CD4-positive, alpha-beta T cell (primary cell): ENCODE measurements at places on chromosomes 2 and 18. TPM values are rescaled to one million over a fixed set of nuclear protein-coding genes. Genes with fewer than 3 reads are reported as not detected.

CNGA3 gene
- not detected for total RNA-seq

- H3K27ac ChIP-seq, result no peak overlapping the region
- H3K4me1 ChIP-seq, result no peaks in the 10 kb centered on the region
- no peak for DNase-seq
- H3K36me3 ChIP-seq, result no peaks in the 10 kb centered on the region
These were observed 510.8 kb downstream of the TRIB2 start for GRCh38 chr2:13227578-13227977.

TEKT4 gene
- not detected for total RNA-seq

SMAD2 gene
- total RNA-seq, result 83.0 TPM

SLC19A3 gene
- not detected for total RNA-seq

DNA sequence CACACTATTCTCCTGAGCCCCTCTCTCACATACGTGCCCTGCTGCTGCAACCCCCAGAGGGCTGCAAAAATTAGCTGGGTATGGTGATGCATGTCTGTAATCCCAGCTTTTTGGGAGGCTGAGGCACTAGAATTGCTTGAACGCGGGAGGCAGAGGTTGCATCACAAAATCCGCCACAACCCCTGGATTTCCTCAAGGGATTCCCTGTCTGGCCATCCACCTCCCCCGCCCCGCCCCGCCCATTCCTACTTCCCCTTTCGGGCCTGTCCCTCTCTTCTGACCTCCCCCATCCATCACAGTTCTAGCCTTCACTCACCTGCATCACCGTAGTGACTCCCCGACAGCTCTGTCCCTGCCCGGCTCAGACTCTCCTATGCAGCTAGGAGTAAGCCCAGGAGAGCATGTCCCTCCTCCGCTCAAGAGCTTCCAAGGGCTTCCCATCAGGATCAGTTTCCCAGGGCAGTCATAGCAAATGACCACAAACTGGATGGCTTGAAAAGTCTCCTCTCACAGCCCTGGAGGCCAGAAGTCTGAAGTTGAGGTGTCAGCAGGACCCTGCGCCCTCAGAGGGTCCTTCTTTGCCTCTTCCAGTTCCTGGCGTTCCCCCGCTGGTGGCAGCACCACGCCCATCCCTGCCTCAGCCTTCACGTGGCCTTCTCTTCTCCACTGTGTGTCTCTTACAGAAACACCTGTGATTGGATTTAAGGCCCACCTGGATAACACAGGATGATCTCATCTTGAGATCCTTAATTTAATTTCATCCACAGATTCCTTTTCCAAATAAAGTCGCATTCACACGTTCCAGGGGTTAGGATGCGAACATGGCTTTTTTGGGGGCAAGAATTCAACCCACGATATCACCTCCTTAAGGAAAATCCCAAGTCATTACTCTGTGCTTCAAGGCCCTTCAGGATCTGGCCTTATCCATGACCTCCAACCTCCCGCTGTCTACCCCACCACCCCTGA lies 58.5 kb downstream of the HS1BP3 start:
- DNase-seq, result no peak
- H3K4me3 ChIP-seq, result no peak overlapping the region
- H3K27me3 ChIP-seq, result no peaks in the 10 kb centered on the region
- H3K27ac ChIP-seq, result no peak overlapping the region
- H3K4me1 ChIP-seq, result peaks cover 11% of the 10 kb centered on the region
- no peaks in the 10 kb centered on the region for H3K36me3 ChIP-seq

GREB1 gene
- total RNA-seq, result 0.31 TPM

GRCh38 chr2:219523031-219523671 lies 8.9 kb downstream of the ASIC4 start:
- DNase-seq, result no peak
- H3K4me1 ChIP-seq, result peaks cover 19% of the 10 kb centered on the region
- H3K27ac ChIP-seq, result no peak overlapping the region

RFX8 gene
- 0.67 TPM for total RNA-seq

DNA sequence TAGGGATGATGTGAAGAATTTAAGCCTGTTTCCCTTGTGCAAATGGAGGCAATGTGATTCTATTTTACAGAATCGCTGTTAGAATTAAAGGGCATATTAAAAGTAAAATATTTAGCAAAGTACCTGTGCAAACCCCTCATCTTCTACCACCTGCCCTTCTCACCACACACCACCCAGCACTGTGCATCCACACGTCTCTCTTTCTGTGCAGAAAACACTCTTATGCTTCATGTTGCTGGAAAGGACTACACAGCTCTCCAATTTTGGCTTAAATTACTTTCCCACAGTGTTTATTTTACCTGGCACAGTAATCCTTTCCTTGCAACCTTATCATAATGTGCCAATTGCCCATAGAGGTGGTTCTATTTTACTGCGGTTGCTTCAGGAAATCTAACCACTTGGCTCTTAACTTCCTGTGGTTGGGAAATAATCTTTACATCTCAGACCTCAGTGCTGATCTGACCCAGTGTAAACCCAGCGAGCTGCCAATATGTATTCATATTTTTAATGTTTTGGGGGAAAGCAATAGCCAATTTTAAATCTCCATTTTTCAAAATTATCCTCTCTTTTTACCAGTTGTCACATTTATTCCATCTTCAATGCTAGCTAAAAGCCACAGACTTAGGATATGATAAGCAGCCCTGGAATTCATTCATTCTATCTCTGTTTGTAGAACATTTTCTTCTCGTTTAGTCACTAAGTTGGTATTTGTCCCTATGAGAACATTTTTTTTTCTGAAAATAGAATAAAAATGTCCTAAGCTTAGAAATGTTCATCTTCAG lies 250.9 kb downstream of the DSEL start:
- H3K27ac ChIP-seq, result no peak overlapping the region
- H3K4me1 ChIP-seq, result peaks cover 7% of the 10 kb centered on the region
- no peak overlapping the region for H3K4me3 ChIP-seq
- H3K36me3 ChIP-seq, result no peaks in the 10 kb centered on the region
- H3K27me3 ChIP-seq, result no peaks in the 10 kb centered on the region

DNA sequence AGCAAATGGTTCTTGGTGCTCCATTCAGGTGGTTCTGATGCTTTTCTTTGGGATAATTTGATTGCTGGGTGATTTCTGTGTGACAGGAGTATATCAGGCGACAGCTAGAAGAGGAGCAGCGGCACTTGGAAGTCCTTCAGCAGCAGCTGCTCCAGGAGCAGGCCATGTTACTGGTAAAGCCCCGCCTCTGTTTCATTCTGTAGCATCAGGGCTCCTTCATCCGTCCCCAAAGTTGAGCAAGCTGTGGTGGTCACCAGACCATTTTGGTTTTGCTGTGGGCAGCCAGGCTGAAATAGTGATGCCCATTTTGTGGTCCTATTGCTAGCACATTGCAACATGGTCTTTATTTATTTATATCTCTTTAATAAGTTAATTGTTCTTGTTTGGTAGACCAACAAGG lies 132.8 kb upstream of the IL1R2 start:
- no peaks in the 10 kb centered on the region for H3K4me1 ChIP-seq
- no peaks in the 10 kb centered on the region for H3K27me3 ChIP-seq
- H3K36me3 ChIP-seq, result peaks cover 96% of the 10 kb centered on the region
- DNase-seq, result no peak
- H3K4me3 ChIP-seq, result no peak overlapping the region
- H3K27ac ChIP-seq, result no peak overlapping the region

GRCh38 chr2:223601018-223601417 lies 1.1 kb downstream of the SCG2 start:
- no peak overlapping the region for H3K4me3 ChIP-seq
- no peak for DNase-seq
- H3K27me3 ChIP-seq, result no peaks in the 10 kb centered on the region
- no peaks in the 10 kb centered on the region for H3K36me3 ChIP-seq
- no peaks in the 10 kb centered on the region for H3K4me1 ChIP-seq

DNA sequence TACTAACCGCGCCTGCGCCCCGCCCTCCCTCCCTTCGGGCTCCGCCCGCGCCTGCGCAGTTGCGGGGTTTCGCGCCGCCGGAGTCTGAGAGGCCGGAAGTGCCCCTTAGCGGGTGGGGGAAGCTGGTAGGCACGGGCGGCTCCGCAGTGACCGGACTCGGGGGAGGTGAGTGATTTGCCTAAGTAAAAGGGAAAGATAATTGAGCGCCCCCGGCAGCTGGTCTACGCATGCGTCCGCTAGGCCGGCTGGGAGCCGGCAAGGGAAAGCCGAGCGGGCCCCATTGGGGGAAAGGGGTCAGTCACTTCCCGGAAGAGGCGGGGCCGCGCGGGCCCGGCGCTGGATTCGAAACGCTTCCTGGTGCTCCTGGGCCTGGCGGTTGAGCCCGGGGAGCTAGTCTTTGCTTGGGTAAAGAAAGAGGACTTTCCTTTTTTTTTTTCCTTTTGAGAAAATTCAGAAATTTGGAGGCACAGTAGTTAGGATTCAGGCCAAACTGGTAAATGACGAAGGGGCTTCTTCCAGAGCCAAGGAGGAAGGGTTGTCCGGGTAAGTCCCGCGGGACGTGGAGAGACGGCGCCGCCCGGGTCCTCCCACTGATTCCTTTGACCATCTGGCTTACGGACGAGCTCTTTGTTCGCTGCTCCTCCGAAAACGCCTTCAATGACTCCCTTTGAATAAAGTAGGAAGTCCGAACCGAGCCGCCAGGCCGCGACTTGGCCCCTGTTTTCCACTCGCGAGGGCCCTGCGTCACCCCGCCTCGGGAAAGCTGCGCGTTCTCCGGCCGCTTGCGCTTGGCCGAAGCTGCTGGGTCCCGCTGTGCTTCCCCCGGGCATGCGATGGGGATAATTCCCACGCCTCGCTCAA lies at the start of the genes GEN1 and SMC6:
TSS of gene GEN1 (plus strand) at position 336 of the 861 bp plus-strand sequence. CDS start 5,806 bp downstream, outside the sequence.
TSS of gene SMC6 (minus strand) at position 8 of the 861 bp plus-strand sequence. CDS start 7,864 bp downstream, outside the sequence.
- no peaks in the 10 kb centered on the region for H3K27me3 ChIP-seq
- H3K27ac ChIP-seq, result peak within 1 kb of the TSS; percentile 93
- H3K4me3 ChIP-seq, result peak within 1 kb of the TSS; percentile 88
- H3K36me3 ChIP-seq, result no peaks in the 10 kb centered on the region
- DNase-seq, result peak; percentile 94

- H3K27ac ChIP-seq, result no peak overlapping the region
- H3K36me3 ChIP-seq, result no peaks in the 10 kb centered on the region
- no peak for DNase-seq
- H3K4me3 ChIP-seq, result no peak overlapping the region
- H3K4me1 ChIP-seq, result no peaks in the 10 kb centered on the region
These were observed 148.5 kb upstream of the GYPC start for GRCh38 chr2:126507425-126507911.

GRCh38 chr2:67225287-67225973 lies 171.7 kb upstream of the ETAA1 start:
- no peaks in the 10 kb centered on the region for H3K4me1 ChIP-seq
- H3K36me3 ChIP-seq, result no peaks in the 10 kb centered on the region
- no peak overlapping the region for H3K27ac ChIP-seq
- no peak overlapping the region for H3K4me3 ChIP-seq
- no peak for DNase-seq

ANKRD36 gene
- total RNA-seq, result 60.5 TPM

DNA sequence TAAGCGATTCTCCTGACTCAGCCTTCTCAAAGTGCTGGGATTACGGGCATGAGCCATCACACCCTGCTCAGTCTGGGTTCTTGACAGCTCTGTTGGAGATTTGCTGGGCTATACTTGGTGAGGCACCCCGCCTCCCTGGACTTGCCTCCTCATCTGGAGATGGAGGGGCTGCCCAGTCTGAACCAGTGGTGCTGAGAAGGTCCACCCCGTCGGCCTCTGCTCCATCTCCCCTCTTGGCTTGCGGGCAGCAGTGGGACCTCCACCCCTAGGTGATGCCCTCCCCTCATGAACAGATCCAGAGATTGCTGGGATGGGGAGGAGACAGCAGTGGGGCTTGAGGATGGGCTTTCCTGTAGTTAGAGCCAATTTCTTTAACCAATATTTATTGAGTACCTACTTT lies 120.9 kb downstream of the CLIP4 start:
- no peaks in the 10 kb centered on the region for H3K36me3 ChIP-seq
- H3K27ac ChIP-seq, result no peak overlapping the region
- no peaks in the 10 kb centered on the region for H3K4me1 ChIP-seq
- DNase-seq, result no peak
- no peaks in the 10 kb centered on the region for H3K27me3 ChIP-seq
- no peak overlapping the region for H3K4me3 ChIP-seq

GRCh38 chr2:6060992-6061663 lies 368.9 kb downstream of the SOX11 start:
- no peaks in the 10 kb centered on the region for H3K27me3 ChIP-seq
- H3K27ac ChIP-seq, result no peak overlapping the region
- H3K4me3 ChIP-seq, result no peak overlapping the region
- H3K4me1 ChIP-seq, result no peaks in the 10 kb centered on the region
- no peaks in the 10 kb centered on the region for H3K36me3 ChIP-seq

DNA sequence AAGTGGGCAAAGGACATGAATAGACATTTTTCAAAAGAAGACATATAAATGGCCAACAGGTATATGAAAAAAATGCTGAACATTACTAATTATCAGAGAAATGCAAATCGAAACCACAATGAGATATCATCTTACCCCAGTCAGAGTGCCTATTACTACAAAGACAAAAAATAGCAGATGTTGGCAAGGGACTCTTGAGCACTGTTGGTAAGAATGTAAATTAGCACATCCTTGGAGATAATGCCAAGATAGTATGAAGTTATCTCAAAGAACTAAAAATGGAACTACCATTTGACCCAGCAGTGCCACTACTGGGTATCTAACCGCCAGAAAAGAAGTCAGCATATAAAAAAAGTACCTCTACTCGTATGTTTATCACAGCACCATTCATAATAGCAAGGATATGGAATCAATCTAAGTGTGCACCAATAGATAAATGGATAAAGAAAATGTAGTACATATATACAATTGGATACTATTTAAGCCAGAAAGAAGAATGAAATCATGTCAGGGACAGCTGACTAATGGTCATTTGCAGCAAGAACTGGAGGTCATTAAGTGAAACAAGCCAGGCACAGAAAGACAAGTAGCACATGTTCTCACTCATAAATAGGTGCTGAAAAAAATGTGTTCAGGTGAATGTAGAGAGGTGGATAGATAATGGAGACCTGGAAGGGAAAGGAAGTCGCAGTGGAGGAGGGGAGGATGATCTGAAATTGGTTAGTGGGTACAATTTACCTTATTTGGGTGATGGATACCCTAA lies 141.7 kb upstream of the B3GNT2 start:
- no peaks in the 10 kb centered on the region for H3K27me3 ChIP-seq
- no peak overlapping the region for H3K4me3 ChIP-seq
- no peak overlapping the region for H3K27ac ChIP-seq

INHA gene
- not detected for total RNA-seq

GRCh38 chr2:160389875-160390274 lies 103.7 kb downstream of the RBMS1 start:
- no peak overlapping the region for H3K4me3 ChIP-seq
- no peaks in the 10 kb centered on the region for H3K36me3 ChIP-seq
- H3K27me3 ChIP-seq, result no peaks in the 10 kb centered on the region
- H3K27ac ChIP-seq, result no peak overlapping the region
- H3K4me1 ChIP-seq, result peaks cover 77% of the 10 kb centered on the region

DNA sequence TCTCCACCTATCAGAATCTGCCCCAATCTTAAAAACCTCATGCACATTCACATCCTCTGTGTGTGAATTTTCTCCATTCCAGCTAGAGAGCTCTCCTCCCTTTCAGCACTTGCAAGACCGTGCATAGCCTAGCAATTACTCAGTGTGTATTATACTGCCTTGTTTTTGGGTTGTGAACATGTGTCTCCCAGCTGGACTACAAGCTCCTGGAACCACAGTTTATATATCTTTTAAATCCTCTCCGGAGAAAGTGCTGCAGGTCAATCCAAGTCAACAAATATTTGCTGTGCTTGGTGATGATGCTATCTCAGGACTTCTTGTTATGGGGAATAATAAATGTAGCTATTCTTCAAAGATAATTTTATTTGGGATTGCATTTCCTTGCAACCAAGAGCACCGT lies 58.2 kb upstream of the MEX3C start:
- no peaks in the 10 kb centered on the region for H3K36me3 ChIP-seq
- DNase-seq, result no peak
- H3K27me3 ChIP-seq, result peaks cover 7% of the 10 kb centered on the region
- no peak overlapping the region for H3K4me3 ChIP-seq
- H3K27ac ChIP-seq, result no peak overlapping the region
